IPS-NIHi11 (cell line): ENCODE measurements at places on chromosomes 6 and 20.
A peak's percentile ranks its signal among the peaks of the same experiment; 100 is the strongest.

DNA sequence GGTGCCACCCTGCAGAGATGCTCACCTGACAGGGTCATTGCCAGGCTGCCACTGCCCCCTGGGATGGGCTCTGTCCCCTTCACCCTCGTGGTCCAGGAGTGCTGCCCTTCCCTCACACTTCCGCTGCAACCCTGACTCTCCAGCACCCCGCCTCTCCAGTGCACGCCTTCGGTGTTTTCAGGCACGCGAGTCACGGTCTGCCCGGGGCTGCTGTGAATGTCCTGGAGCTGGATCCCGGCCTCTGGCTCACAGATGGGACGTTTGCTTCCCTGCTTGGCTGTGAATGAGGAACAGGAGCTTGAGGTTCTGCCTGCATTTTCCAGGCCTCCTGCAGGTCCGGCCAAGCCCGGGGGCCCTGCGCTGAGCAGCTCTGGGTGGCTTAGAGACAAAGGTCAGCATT lies 343.4 kb downstream of the SMOC2 start:
- no peak for DNase-seq

- DNase-seq = no peak
These were observed 35.3 kb downstream of the CPNE5 start for GRCh38 chr6:36803908-36804307.

DNA sequence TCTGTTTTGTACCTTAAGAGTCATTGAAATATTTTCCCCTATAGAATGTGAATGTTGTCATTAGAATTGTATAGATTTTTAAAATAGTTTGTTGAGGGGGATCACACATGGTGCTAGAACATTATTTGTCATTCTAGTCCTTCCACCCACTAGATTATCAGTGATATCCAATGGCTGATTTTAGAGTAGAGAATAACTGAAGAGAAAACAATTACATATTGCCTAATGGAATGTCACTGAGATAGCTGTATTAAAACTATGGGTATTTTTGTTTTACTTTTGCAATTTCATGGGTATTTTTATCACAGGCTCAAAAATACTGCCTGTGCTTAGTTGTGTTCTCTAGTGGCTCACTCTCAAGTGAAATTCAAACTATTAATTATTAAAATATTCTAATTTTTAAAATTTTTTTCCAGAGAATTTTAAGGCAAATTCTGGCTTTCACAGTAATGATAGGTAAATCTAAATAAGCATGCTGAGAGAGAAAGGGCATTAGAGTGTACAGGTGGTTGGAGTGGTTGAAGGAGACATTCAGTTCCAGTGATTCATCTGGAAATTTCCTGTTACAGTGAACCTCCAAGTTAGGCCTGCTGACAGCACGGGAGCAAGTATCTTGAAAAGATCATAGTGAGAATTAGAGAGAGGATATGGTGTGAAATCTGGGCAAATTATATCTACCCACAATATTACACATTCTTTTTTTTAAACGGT lies 399.6 kb downstream of the NKAIN2 start:
- DNase-seq = no peak

DNA sequence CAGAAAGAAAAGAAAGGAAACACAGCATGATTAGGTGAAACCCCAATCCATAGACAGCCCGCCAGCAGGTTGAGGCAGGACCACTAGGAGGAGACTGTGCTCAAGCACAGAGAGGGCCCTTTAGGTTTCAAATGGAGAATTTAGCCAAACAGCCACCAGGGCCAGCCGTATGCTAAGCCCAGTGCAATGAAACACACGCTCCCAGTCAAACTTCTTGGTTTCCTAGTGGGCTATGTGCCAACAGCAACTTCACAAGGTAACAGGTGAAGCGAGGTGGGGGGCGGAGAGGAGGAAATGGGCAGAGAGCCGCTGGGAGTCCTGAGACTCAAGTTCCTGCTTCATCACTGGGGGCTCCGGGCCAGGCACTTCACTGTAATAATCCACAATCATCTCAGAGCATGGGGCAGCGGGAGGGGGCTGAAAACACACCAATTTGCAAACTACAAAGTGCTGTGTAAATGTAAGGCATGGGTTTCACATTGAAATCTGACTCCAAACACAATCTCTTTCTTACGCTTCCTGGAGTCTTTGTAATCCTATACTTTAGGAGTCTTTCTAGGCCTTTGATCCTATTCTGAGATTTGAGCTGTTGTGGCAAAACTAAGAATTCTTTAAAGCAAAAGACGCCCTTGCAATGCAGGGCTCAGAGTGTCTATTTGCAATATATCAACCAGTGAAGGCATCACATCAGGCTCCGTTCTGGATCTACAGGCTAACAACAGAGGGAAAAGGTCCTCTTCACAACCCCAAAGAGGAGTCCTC lies 117.3 kb downstream of the OPRM1 start:
- peak; percentile 62 for DNase-seq

GRCh38 chr6:135018052-135018451 lies 36.6 kb downstream of the HBS1L start:
- DNase-seq = no peak

DNA sequence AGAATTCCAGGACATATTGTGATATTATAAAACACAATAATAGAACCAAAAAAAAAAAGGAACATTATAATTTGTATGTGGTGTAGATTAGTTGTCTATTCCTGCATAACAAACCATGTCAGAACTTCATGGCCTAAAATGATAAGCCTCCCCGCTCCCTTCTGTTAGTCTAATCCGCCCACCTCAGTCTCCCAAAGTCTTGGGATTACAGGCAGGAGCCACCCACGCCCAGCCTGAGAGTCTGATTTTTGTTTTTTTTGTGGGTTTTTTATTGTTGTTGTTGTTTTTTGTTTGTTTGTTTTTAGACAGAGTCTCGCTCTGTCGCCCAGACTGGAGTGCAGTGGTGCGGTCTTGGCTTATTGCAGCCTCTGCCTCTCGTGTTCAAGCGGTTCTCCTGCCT lies 61.1 kb upstream of the C20orf144 start:
- no peak for DNase-seq

GRCh38 chr6:52133324-52133723 lies 45.9 kb upstream of the PKHD1 start:
- DNase-seq = no peak

- no peak for DNase-seq
These were observed 1.0 kb downstream of the MCM9 start for GRCh38 chr6:118933855-118934460.

DNA sequence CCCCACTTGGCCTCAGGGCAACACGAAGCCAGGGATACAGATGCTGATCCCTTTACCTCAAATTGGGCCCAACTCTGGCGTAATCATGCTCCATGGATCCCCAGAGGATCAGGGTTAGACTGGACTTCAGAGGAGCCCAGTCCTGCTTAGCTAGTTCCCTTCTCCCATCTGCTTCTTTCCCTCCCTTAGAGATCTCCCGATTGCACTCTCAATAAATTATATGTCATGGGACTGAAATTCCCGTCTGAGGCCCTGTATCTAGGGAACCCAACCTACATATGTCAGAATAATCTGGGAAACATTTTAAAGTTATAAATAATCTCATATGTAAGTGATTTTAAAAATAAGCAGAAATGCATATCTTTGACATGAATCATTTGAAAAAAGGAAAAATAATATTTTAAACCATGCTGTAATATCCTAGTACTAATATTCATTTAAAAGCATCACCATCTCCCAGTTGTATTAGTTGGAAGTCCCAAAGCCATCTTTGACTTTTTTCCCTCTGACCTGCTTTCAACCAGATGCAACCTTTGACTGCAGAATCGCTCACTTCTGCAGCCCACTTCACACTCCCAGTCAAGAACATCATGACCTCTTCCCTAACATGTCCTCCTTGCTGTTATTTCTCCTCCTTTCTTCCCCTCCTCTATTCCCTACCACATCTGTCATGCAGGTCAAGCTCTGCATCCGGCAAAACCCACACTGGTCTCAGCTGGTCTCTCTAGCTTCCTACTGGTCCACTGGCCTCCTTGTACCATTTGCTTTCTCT lies 393.6 kb downstream of the BTBD3 start:
- no peak for DNase-seq

GRCh38 chr6:154353626-154354025 lies 3.0 kb downstream of the IPCEF1 start:
- DNase-seq = no peak

DNA sequence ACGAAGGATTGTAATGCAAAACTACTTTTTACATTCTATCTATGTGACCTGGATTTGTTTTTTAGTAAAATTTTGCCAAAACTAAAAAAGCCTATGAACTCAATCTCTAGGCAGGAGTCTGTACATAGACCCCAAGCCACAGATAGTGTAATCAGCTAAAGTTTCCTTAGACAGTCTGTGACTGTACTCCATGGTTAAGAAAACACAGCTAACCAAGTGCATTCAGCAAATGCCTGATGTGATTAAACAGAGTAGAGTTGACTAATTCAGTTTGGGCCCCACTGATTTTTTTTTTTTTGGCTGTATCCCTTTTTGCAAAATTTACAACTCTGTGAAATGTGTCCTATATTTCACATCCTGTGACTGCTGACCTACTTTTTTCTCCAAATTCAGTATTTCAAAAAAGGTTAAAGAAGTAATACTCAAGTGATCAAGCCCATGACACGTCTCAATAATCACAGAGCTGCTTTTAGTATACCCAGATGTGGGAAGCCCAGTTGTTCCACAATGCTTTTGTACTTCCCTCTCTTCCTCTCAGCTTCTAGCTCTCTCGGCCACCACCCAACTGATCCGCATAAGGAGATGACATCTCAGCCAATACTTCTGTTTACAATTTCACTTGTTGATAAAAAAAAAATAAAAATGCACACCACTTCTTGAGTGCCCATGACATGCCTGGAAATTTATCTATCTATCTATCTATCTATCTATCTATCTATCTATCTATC lies 108.8 kb upstream of the TBX18 start:
- DNase-seq = no peak

GRCh38 chr20:25452333-25452732 lies 44.9 kb downstream of the GINS1 start:
- no peak for DNase-seq

DNA sequence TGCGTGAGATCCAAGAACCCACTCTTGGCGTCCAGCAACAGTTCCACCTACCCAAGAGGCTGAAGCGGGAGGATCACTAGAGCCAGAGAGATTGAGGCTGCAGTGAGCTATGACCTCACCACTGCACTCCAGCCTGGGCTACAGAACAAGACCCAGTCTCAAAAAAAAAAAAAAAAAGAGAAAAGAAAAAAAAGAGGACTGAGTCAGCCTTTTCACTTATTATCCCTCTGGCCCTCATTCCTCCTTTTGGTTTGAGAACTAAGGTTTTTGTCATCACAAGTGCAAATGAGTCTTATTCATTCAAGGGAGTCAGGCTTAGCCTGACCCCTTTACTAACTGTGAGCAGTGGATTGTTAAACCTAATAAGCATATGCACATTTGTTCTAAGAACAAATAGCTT lies 37.9 kb upstream of the JARID2 start:
- peak; percentile 63 for DNase-seq

- no peak for DNase-seq
These were observed 62.7 kb downstream of the DLGAP4 start for GRCh38 chr20:36368869-36369268.

- DNase-seq = peak; percentile 78
These were observed 9.9 kb upstream of the PSMF1 start for GRCh38 chr20:1108437-1108920.

DNA sequence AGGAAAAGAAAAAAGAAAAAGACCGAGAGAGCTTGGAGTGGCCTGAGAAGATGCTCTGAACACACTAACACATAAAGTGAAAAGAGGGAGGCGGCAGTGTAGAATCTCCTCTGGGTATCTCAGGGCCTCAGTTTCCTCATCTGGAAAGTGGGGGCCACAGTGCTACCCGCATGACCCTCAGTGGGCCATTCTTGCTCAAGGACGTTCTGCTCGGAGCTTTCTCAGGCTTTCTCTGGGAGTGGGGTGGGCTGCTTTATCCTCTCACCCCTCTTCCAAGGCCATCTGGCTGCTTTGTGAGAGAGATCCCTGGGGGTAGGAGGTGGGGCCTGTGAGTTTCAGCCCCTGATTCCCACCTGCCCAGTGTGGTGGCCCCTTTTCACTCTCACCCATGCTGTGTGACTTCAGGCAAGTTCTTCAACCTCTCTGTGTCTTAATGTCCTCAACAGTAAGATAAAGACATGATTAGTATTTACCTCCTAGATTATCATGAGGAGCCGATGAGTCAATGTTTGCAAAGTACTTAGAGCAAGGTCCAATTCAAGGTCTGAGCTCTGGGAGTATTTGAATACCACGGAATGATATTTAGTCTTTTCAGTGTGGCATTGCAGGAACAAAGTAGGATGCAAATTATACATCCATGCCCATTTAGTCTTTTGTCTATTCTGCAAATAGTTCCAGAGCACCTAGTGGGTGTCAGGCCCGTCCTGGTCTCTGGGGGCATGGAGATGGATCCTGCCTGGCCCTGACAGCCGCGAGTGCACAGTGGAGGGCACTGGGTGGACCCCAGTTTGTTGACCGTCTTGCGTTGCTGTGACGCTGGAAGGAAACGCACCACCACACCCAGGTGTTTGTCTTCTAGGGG lies 34.3 kb downstream of the SRC start:
- DNase-seq = no peak

- DNase-seq = no peak
These were observed 53.0 kb downstream of the SASH1 start for GRCh38 chr6:148395583-148396101.

DNA sequence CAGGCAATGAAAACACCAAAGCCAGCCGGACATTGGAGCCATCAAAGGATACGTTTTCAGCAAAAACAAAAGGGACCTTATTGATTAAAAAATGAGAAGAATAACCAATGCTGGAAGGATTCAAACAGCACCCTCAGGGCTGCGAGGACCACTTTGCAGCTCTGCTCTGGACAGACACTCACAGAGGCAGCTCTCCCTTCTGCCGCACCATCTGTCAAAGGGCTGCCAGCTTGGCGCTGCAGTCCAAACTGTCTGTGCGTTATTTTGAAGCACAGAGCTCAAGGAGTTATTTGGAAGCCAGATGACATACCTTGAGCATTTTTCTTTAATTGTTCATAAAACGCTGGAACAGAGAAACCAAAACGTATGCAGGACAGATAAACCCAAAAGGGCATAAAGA lies 85.2 kb downstream of the KIF16B start:
- no peak for DNase-seq

DNA sequence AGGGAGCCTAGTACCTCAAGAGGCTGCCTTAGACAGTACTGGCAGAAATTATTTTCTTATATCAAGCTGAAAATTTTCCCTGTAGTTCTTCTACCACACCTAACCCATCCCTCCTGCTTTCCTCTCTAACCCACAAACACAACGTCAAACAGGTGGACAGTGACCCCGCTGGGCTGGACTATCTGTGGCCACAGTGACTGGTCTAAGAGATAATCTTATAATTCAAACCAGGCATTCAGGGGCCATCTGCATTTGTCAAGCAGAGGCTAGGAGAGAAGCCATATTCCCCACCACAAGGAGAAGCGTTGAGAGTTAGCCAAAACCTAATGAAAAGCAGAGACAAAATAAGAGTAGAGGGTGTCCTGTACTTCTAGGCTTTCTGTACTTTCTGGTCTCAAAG lies 8.2 kb downstream of the HDDC2 start:
- DNase-seq = no peak
